Progenitor cell of endocrine pancreas (in vitro differentiated cells): ENCODE measurements at places on chromosomes 5 and 9. TPM values are rescaled to one million over a fixed set of nuclear protein-coding genes. Genes with fewer than 3 reads are reported as not detected.
A peak's percentile ranks its signal among the peaks of the same experiment; 100 is the strongest.

PGM5 gene
- 3.6 and 3.9 TPM in 2 replicates for total RNA-seq

- H3K27me3 ChIP-seq, result peaks cover 67% of the 10 kb centered on the region
- H3K27ac ChIP-seq, result no peak overlapping the region
- H3K4me3 ChIP-seq, result no peak overlapping the region
- no peak for DNase-seq
- H3K4me1 ChIP-seq, result peaks cover 5% of the 10 kb centered on the region
Observed at GRCh38 chr5:135497971-135498636, 37.7 kb downstream of the NEUROG1 start.

DNA sequence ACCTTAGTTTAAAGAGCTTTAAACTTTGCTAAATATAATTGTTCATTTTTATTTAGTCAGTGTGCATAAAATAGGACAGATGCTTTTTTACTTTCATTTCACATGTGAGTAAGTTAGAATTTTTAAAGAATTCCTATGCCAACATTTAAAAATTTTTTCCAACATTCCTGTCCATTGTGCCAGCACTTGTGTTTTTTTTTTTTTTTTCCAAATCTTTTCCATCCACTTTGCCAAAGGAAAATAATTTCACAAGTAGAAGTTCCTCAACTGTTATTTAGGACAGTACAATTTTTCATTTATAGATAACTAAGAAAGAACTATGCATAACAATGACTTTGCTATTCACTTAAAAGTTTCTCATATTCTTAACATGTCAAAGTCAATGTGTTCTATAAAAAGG is 189.5 kb downstream of the ADAMTS6 start:
- no peak overlapping the region for H3K27ac ChIP-seq
- no peak for DNase-seq
- no peaks in the 10 kb centered on the region for H3K36me3 ChIP-seq
- H3K27me3 ChIP-seq, result no peaks in the 10 kb centered on the region
- H3K4me3 ChIP-seq, result no peak overlapping the region
- H3K4me1 ChIP-seq, result peaks cover 2% of the 10 kb centered on the region

- H3K36me3 ChIP-seq, result no peaks in the 10 kb centered on the region
- no peak overlapping the region for H3K27ac ChIP-seq
- no peak for DNase-seq
- H3K4me3 ChIP-seq, result no peak overlapping the region
- no peaks in the 10 kb centered on the region for H3K27me3 ChIP-seq
Observed at GRCh38 chr5:32545102-32545800, 40.1 kb upstream of the SUB1 start.

DNA sequence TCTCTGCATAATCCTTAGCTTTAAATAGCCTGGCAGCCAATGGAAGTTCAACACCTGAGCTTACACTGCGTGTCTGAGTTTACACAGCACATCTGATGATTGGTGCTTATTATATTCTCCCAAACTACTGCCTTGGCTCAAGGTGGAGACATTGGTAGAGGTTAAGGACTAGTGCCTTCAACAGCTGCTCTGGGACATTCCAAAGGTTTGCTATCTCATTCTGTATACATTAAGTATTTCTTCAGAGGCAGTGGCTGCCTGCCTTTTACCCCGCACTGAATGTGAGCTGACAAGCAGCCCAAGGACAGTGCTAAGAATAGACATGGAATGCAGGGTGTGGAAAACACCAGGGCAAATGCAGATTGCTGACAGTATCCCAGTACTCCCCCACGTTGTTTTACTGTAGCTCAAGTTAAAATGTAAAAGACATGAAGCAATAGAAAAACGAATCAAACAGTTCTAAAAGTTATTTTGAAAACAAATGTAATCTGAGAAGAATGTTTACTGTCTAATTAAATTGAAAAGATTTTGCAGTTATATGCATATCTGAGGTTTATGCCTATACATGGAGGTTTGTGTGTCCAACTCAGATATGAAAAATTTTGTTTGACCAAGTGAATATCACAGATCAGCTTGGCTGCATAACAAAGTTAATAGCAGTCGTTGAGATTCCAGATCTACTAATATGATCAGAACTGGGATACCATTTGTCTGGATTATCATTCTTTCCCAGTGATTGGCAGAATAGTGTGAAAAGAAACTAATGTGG is 1.8 kb downstream of the HSPB3 start:
- H3K4me1 ChIP-seq, result peaks cover 19% of the 10 kb centered on the region
- H3K36me3 ChIP-seq, result no peaks in the 10 kb centered on the region

DNA sequence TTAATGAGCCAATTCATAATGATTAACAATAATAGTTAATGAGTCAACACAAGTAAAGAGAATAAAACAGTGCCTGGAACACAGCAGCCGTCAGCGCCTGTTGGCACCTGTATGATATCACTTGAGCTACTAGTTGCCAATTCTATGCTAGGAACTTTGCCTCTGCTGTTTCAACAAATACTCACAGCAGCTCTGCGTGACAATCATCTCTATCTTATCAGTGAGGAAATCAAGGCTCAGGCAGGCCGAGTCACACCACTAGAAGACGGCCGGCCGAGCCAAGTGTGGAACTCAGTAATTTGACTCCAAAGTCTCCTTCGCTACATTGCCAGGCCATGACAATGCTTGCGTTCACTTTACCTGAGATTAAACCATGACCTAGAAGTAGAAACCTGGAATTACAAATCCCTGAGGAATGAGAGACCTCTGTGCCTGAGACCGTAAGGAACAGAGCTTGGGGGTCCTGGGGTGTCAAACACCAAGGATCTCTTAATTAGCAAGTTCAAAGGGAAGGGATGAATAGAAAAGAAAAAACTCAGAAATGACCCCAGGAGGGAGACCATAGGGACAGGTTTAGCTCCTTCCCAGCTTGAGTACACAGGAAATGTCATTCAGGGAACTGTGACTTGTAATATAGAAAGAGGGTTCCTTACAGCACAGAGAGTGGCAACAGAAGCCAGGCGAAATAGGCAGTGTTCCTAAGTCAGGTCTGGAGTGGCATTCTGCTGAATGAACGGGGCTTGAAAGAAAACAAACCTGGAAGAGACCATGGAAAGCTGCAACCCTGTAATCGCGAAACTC is 109.1 kb downstream of the SUSD1 start:
- H3K4me1 ChIP-seq, result peaks cover 13% of the 10 kb centered on the region
- H3K4me3 ChIP-seq, result no peak overlapping the region
- DNase-seq, result no peak
- H3K36me3 ChIP-seq, result peaks cover 23% of the 10 kb centered on the region
- no peaks in the 10 kb centered on the region for H3K27me3 ChIP-seq
- H3K27ac ChIP-seq, result peak overlapping the region; percentile 94

- no peak for DNase-seq
- no peaks in the 10 kb centered on the region for H3K27me3 ChIP-seq
- H3K4me3 ChIP-seq, result no peak overlapping the region
- no peak overlapping the region for H3K27ac ChIP-seq
- peaks cover 26% of the 10 kb centered on the region for H3K4me1 ChIP-seq
- peaks cover 3% of the 10 kb centered on the region for H3K36me3 ChIP-seq
Observed at GRCh38 chr9:111034170-111034897, 3.9 kb downstream of the LPAR1 start.

GRCh38 chr9:35868933-35869332 is 1.3 kb downstream of the OR13J1 start:
- no peak overlapping the region for H3K4me3 ChIP-seq
- H3K27me3 ChIP-seq, result peaks cover 11% of the 10 kb centered on the region
- DNase-seq, result no peak
- no peak overlapping the region for H3K27ac ChIP-seq
- no peaks in the 10 kb centered on the region for H3K4me1 ChIP-seq
- H3K36me3 ChIP-seq, result no peaks in the 10 kb centered on the region

GRCh38 chr5:77210091-77210963 is at the start of gene PDE8B:
TSS of gene PDE8B (plus strand) at chr5:77210680. CDS start at chr5:77210926, 246 bp downstream.
- H3K27ac ChIP-seq, result peak within 1 kb of the TSS; percentile 46
- peaks cover 7% of the 10 kb centered on the region for H3K4me1 ChIP-seq
- no peak for DNase-seq
- H3K27me3 ChIP-seq, result peaks cover 70% of the 10 kb centered on the region
- H3K4me3 ChIP-seq, result peak within 1 kb of the TSS; percentile 74

GRCh38 chr5:10534561-10535530 is 29.0 kb upstream of the ANKRD33B start:
- DNase-seq, result no peak
- peaks cover 11% of the 10 kb centered on the region for H3K4me1 ChIP-seq
- no peaks in the 10 kb centered on the region for H3K36me3 ChIP-seq
- H3K27ac ChIP-seq, result no peak overlapping the region
- H3K27me3 ChIP-seq, result peaks cover 44% of the 10 kb centered on the region

GRCh38 chr5:42949348-42950115 is 90.6 kb downstream of the ANXA2R start:
- DNase-seq, result no peak
- H3K27me3 ChIP-seq, result peaks cover 8% of the 10 kb centered on the region
- no peaks in the 10 kb centered on the region for H3K36me3 ChIP-seq
- H3K27ac ChIP-seq, result no peak overlapping the region

DNA sequence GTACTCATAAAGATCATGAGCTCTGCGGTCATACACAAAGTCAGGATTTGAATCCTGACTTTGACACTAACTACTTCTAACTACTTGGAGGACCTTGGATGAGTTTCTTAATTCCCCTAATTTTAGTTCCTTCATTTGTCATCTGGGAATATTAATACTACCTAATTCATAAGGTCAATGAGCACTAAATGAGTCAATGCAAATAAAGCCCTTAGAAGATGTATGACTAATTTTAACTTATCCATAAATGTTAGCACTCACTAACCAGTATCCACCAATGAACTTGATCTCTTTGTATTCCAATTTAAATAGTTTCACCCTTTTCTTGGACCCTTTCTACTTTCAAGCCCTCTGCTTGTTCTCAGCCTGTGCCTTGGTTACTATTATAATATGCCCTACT is 1106.4 kb downstream of the CDH18 start:
- H3K27me3 ChIP-seq, result no peaks in the 10 kb centered on the region
- H3K27ac ChIP-seq, result no peak overlapping the region
- H3K4me3 ChIP-seq, result no peak overlapping the region
- DNase-seq, result no peak
